ENCODE measurements at places on chromosomes 13 and 19.

- DNase-seq: no peak
These were observed 64.1 kb upstream of the OXGR1 start for GRCh38 chr13:97058391-97058790.

GRCh38 chr13:110289174-110289573 lies 17.8 kb downstream of the COL4A1 start:
- DNase-seq: no peak

DNA sequence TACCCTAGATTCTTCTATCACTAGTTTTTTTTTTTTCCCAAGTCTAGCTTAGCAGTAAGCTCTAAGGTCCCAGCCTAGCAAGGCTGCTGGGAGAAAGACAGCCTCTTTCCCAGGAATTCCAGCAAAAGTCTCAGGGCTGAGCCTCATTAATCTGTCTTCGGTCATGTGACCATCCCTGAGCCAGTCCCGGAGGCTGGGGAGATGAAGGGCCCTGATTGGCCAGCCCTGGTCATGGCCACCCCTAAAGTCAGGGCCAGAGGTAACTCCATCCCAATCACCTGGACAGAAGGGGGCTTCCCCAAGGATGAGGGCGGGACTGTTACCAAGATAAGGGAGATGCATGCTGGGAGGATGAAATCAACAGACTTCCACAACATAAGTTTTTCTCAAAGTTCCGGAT lies 43.3 kb downstream of the CCNE1 start:
- DNase-seq: peak; percentile 26

GRCh38 chr19:8569066-8569771 lies 8.0 kb downstream of the MYO1F start:
- DNase-seq: no peak

- DNase-seq: no peak
These were observed 2100.5 kb upstream of the PCDH20 start for GRCh38 chr13:63516124-63516523.

DNA sequence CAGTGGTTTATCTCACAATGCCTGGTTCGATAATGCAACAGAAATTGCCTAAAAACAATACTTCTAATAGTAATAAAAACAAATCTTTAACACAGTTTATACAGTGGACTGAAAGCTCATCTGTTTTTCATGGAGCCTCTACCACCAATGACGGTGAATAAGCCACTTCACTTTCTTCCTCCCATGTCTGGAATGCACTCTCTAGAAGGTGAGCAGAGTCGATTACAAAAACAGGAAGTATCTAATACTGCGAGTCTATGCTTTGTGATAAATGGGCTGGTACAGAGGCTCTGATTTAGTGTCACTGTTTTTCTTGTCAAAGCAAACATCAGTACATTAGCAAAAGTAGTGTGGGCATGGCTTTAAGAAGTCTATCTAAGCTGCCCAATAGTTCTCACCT lies 1348.6 kb upstream of the SLC10A2 start:
- no peak for DNase-seq

DNA sequence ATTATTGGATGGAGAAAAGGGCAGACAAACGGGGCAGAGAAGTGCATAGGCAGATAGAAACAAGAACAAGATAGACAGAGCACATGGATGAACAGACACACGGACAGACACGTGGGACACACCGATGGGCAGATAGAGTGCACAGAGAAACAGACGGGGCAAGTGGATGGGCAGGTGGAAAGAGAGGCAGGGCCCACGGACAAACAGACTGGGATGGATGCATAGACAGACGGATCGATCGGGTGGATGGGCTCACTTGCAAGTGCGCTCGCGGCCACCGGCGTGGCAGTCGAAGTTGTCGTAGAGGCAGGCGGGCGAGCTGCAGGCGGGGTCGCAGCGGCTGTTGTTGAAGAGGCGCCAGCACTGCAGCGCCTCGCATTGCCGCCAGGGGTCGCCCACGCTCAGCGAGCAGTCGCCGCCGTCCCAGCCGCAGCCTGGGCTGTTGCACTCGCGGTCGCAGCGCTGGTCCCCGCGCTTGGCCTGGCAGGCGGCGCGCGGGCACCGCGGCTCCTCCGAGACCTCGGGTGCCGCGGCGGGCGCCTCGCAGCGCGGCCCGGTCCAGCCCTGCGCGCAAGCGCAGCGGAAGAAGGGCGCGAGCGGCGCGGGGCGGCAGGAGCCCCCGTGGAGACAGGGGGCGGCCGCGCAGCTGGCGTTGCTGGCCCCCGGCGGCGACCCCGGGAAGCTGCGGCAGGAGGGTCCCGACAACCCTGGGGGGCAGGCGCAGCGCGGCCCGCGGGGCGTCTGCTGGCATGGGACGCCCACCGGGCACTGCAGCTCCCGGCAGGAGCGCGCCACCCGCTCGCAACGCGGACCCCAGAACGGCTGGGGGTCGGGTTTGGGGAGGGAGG lies 23.3 kb downstream of the NOTCH3 start:
- DNase-seq: peak; percentile 90

- no peak for DNase-seq
These were observed 5.5 kb upstream of the SERP2 start for GRCh38 chr13:44368062-44368591.
